ENCODE measurements at places on chromosomes 7 and 10.

DNA sequence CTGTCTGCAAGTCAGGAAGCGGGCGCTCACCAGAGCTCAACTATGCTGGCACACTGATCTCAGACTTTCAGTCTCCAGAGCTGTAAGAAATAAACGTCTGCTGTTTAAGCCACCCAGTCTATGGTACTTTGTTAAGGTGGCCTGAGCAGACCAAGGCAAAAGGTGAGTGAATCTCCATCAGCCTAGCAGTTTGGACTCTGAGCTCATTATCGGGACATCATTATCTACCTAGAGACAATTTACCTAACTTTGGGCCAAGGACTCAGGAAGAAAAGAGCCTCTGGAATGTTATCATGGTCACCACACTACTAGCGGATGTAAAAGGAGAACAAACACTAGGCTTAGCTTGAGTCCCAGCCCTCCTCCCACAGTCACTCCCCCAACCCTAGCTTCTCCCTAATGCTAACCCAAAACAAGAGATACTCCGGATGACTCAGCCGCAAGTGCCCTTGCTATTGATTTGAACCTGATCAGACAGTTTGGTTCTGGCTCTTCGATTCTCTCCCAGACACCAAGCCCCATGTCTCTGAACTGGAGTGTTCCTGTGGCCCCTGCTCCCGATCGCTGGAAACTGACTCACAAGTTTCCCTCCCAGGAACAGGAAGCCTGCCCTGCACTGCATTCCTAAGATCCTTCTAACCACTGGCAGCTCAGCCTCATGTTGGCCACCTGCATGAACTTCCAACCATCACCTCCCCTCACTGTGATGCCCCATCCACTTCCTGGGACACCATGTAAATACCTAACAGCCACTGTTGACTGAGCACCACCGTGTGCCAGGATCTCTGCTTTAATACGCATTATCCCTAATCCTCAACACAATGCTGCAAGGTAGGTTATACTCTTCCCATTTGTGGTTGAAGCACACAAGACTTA is 34.5 kb downstream of the CREB3L2 start:
- no peak for DNase-seq

- no peak for DNase-seq
These were observed 194.7 kb downstream of the KCND2 start for GRCh38 chr7:120467676-120468075.

DNA sequence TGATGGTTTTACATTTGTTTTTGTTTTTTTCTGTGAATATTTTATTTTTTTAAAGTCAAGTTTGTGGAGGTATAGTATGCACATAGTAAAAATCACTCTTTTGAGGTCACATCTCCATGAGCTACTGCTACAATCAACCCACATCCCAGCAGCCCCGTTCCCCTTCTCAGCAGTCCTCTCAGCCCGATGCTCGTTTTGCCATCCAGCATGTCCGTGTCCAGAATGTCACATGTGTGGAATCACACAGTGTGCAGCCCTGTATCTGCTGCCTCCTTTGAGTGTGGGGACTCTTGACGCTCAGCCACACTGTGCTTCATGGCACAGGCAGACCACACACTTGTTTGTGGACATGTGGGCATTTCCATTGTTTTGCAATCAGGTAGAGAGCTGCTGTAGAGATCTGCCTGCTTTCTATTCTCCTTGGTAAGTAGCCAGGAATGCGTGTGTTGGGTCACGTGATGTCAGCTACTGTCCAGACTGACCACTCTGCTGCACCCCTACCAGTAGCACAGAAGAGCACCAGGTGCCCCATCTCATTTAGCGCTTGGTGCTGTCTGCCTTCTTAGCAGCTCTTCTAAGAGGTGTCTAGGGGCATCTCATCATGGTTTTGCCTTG is 71.6 kb upstream of the CAMK2B start:
- no peak for DNase-seq

- no peak for DNase-seq
These were observed 456 bp upstream of the DLD start for GRCh38 chr7:107890493-107890961.

GRCh38 chr7:7639847-7640220 is 718 bp upstream of the UMAD1 start:
- DNase-seq, result no peak

GRCh38 chr7:64599359-64599758 is 36.5 kb upstream of the ZNF680 start:
- no peak for DNase-seq

GRCh38 chr10:44569193-44570091 is 184.5 kb upstream of the CXCL12 start:
- no peak for DNase-seq

DNA sequence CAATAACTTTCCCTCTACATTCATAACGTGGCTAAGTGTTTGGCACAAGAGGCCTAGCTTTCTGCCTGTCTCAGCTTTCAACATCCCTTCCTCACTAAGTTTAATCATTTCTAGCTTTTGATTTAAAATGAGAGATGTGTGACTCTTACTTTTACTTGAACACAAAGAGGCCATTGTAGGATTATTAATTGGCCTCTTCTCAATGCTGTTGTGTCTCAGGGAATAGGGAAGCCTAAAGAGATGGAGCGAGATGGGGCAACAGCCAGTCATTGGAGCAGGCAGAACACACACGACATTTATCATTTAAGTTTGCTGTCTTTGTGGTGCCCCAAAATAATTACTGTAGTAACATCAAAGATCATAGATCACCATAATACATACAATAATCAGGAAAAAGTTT is 167.1 kb upstream of the TRIM24 start:
- no peak for DNase-seq

- no peak for DNase-seq
These were observed 12.4 kb downstream of the PAPOLB start for GRCh38 chr7:4849390-4849789.

DNA sequence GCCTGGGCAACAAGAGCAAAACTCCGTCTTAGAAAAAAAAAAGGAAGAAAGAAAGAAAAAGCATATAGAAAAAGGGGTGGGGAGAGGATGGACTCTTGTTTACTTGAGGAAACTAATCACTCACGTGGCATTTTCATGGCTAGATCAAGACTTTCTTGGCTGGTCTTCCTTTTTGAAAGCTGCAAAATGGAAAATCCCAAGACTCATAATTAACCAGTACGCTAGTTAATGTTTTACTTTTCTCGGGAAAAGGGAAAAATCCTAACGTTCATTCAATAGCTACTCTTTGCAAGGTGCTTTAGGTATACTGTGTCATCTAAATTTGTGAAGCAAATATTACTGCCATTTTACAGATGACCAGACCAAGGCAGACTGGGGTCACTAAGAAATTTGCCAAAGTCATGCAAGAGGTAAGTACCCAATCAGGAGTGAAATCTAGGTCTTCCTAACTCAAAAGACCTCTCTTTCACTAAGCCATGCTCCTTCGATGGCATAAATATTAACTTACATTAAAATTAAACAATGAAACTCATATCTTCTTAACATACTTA is 24.4 kb downstream of the NAPEPLD start:
- DNase-seq, result no peak

- DNase-seq, result no peak
These were observed 445.8 kb upstream of the ANKRD30A start for GRCh38 chr10:36679554-36679953.

- DNase-seq, result no peak
These were observed 54.4 kb downstream of the ZRANB1 start for GRCh38 chr10:124996127-124996853.

DNA sequence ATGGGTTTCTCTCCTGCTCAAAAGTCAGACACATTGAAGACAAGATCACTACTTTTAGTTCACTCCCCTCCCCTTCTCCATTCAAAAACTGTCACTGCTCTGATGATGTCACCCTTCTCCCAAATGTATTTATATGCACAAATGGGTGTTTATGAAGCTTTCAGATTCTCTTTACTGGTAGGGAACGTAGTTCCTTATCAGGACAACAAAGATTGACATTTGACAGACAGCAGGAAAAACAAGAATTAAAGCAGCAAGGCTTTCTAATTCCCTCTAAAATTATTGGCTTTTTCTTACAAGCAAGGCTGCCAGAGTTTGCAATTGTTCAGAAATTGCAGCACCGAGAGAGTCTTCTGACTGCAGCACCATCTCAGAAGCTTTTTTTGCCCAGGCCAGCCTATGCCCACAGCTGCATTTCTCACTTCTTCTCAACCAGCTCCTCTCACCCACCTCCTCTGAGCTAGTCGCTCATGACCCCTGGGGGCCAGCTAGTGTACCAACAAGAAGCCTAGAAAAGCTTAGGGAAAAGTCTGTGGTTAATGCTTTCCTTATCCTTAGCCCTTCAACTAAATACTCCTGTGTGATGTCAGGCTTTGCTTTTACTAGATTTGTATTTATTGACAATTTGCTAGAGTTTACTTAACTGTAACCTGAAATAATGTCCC is 265.1 kb downstream of the HTR7 start:
- no peak for DNase-seq

DNA sequence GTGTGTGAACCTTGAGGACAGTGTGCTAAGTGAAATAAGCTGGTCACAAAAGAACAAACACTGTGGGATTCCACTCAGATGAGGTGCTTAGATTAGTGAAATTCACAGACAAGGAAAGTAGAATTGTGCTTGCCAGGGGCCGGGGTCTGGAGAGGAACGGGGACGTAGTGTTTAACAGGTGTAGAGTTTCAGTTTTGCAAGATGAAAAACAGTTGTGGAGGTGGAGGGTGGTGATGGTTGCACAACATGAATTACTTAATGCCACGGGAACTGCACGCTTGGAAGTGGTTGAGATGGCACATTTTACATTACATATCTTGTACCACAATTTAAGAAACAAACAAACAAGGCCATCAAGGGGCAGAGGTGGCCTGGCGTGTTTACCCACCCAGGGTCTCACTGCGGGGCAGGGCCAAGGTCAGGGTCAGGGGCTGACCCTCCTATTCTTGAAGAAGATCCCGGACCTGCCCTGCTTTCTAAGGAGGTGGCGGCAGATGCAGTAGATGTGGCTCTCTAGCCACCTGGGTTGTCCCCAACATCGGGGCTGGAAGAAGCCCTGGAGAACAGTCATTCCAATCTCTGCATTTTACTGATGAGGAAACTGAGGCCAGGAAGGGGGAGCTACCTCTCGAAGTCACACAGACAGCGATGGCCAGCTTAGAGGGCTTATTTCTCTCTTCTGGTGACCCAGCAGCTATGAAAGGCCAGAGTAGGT is 91.5 kb upstream of the LRRC4 start:
- no peak for DNase-seq

- no peak for DNase-seq
These were observed 24.3 kb upstream of the TMEM26 start for GRCh38 chr10:61477451-61477850.

DNA sequence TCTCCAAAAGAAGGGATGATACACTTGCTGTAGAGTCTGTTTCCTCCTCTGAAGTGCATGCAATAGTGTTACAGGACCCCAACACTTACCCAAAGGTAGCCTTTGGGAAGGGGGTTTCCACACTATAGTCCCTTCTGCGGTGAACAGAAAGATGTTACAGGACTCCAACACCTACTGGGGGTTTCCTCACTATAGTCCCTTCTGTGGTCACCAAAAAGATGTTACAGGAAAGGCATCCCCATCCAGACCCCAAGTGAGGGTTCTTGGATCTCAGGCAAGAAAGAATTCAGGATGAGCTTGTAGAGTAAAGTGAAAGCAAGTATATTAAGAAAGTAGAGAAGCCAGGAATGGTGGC is 69.2 kb upstream of the PIK3CG start:
- DNase-seq, result no peak

- DNase-seq, result no peak
These were observed 66.6 kb downstream of the PCLO start for GRCh38 chr7:83096065-83096580.

- no peak for DNase-seq
These were observed 58.9 kb upstream of the CC2D2B start for GRCh38 chr10:95848841-95849240.

DNA sequence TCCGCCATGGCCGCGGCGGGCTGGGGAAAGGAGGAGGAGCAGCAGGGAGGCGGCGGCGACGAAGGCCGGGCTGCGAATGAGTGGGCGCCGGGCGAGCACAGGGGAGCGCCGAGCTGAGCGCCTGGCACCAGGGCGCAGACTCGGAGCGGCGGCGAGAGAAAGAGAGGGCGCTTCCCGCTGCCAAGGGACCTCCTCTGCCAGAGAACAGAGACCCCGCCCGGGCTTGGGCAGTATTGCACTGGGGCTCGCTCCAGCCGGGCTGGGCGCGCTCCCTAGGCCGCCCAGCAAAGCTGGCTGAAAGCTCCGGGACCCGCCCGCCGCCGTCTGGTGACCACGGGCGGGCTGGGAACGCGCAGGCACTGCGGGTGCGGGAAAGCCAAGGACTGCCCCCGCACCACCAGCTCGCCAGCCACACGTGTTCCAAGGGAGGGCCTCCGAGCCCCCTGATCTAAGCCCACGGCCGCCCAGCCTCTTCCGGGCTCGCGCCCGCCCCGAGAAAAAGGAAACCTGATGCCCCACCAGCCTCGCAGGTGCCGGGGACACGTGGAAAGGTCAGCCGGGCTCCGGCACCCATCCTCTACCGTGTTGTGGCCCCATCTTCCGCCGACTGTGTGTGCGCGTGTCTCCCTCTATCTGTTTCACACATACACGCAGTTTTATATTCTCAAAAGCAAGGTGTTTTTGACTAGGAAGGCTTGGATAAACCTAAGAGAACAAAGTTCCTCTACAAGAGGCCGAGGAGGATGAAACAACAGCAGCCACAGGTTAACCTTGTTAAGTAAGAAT is at the start of gene CCDC6:
Gene CCDC6, minus strand, starts transcription at position 140 of the 786 bp plus-strand sequence. Its CDS starts 132 bp downstream, at position 8.
- peak; percentile 92 for DNase-seq

GRCh38 chr10:58330431-58330830 is 4.4 kb upstream of the UBE2D1 start:
- DNase-seq, result no peak

- peak; percentile 46 for DNase-seq
These were observed 40.5 kb downstream of the PRSS2 start for GRCh38 chr7:142811154-142811737.

DNA sequence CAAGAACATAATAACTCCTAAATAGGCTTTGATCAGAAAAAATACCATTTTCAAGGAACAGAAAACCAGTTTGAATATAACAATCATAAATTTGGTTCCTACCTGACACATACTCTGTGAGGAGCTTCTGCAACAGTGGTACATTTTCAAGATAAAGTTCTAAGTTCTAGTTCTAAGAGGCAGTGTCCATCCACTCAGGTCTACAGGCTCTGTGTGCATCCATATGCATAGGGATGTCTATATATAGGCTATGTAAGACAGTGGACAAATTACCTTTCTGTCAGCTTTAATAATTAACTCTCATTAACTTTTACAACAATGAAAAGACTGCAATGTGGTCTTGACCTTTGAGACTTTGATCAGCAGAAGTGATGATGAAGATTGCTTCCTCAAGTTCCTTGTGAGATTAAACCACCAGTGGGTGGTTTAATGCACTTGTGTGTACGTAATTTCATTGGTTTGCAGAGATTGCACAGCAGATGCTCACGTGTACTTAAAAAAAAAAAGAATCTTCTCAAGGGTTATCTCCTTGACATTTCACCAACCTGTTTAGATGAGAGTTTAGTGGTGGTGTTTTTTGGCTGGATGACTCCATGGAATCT is at the start of gene SLC26A3:
Gene SLC26A3, minus strand, starts transcription at position 215 of the 602 bp plus-strand sequence. CDS start 8,714 bp downstream, outside the sequence.
- no peak for DNase-seq

DNA sequence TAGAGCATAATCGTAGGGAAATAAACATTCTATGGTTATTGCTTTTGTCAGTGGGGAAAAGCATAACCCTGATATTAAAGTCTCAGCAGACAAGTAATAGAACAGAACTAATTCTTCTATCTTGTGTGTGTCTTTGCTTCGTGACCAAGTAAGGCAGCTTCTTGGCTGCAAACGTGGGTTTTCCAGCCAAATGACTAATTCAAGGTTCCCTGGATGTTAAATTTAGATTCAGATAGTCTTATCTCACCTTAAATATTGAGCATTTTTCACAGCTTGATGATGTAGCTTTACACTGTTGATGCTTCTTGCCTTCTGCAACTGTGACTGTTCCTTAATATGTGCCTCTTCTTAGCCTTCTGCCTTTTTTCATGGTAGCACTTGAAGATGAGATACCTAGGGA is 113.0 kb downstream of the EXOC4 start:
- no peak for DNase-seq

GRCh38 chr7:106317971-106318370 is 33.2 kb upstream of the NAMPT start:
- DNase-seq, result no peak

All from activated gamma-delta T cell treated with Interleukin-2 at 50 U/mL for 16 hours (primary cell).